ENCODE measurements at places on chromosomes 16 and 17. TPM values are rescaled to one million over a fixed set of nuclear protein-coding genes. Genes with fewer than 3 reads are reported as not detected.

The SPNS3 gene
- 0.96 TPM for polyA plus RNA-seq

The CMTM2 gene
- 0.21 TPM for polyA plus RNA-seq

The ATMIN gene
- 10.7 TPM for polyA plus RNA-seq

The CCL16 gene
- 0.30 TPM for polyA plus RNA-seq

The KCNJ18 gene
- not detected for polyA plus RNA-seq

The APOBR gene
- 0.70 TPM for polyA plus RNA-seq

The NDRG4 gene
- 10.1 TPM for polyA plus RNA-seq

The MED31 gene
- 14.5 TPM for polyA plus RNA-seq
